Left lung (tissue), 14 donors: ENCODE measurements at places on chromosomes 7 and 10. TPM values are rescaled to one million over a fixed set of nuclear protein-coding genes. Genes with fewer than 3 reads are reported as not detected.

GRCh38 chr7:25359471-25360059, 131.3 kb upstream of the NPVF start:
- H3K4me1 ChIP-seq: no peaks in the 10 kb centered on the region
- H3K36me3 ChIP-seq: no peaks in the 10 kb centered on the region
- no peak overlapping the region for H3K27ac ChIP-seq
- H3K4me3 ChIP-seq: no peak overlapping the region

The CNPY1 gene
- total RNA-seq: not detected

The ZCCHC24 gene
- 31.2 TPM for total RNA-seq

- DNase-seq: no peak
- no peaks in the 10 kb centered on the region for H3K36me3 ChIP-seq
- H3K4me1 ChIP-seq: no peaks in the 10 kb centered on the region
- H3K4me3 ChIP-seq: no peak overlapping the region
- no peak overlapping the region for H3K27ac ChIP-seq
- H3K27me3 ChIP-seq: no peaks in the 10 kb centered on the region
Measured at GRCh38 chr7:22622116-22622785, 104.7 kb upstream of the IL6 start.

GRCh38 chr7:156127166-156128134, 315.2 kb upstream of the SHH start:
- no peak overlapping the region for H3K4me3 ChIP-seq
- H3K27me3 ChIP-seq: no peaks in the 10 kb centered on the region
- H3K4me1 ChIP-seq: no peaks in the 10 kb centered on the region
- DNase-seq: no peak

The TRIM74 gene
- 0.26 TPM for total RNA-seq

The GDF2 gene
- not detected for total RNA-seq

The FAM180A gene
- 6.8 TPM for total RNA-seq

DNA sequence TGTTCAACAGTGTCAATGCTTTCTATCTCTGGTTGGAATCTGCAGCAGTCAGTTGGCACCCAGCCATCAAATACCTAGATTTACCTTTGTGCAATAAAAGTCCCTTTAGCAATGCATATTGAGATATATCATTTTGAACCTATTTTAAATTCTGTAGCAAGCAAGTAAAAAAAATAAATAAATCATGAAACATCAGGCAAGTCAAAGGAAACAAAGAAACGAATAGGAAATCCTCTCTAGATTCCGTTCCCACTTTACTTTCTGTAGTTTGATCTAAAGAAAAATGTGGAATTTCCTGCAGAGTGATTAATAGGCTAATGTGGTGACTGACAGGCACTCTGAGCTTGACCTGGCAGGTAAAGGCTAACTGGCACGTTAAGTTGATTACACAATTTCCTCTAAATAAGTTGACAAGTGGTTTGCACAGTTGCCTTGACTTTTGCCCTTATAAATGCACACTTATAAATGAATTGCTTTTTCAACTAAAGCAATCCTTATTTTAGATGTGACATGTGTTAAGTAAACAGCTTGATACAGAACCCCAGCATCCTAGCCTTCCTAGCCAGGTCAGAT, 208.1 kb upstream of the TCF7L2 start:
- H3K27ac ChIP-seq: no peak overlapping the region
- peaks cover 14% of the 10 kb centered on the region for H3K4me1 ChIP-seq
- no peak for DNase-seq
- H3K27me3 ChIP-seq: no peaks in the 10 kb centered on the region
- no peak overlapping the region for H3K4me3 ChIP-seq

DNA sequence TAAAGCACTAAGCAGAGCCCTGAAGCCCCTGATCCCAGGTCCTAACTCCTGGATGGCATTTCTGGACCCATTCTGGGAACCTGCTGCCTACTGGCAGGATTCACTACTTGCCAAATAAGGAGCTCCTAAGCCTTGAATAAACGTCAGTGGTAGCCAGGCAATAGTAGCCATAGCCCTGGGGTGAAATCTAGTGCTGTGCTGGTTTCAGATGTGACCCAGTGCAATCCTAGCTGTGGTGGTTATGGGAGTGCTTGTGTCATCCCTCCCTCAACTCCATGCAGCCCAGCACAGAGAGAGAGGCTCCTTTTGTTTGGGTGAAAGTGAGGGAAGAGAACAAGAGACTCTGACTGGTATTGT, 43.7 kb downstream of the PCLO start:
- no peak for DNase-seq
- H3K4me1 ChIP-seq: no peaks in the 10 kb centered on the region
- no peak overlapping the region for H3K27ac ChIP-seq
- H3K27me3 ChIP-seq: no peaks in the 10 kb centered on the region
- no peaks in the 10 kb centered on the region for H3K36me3 ChIP-seq

DNA sequence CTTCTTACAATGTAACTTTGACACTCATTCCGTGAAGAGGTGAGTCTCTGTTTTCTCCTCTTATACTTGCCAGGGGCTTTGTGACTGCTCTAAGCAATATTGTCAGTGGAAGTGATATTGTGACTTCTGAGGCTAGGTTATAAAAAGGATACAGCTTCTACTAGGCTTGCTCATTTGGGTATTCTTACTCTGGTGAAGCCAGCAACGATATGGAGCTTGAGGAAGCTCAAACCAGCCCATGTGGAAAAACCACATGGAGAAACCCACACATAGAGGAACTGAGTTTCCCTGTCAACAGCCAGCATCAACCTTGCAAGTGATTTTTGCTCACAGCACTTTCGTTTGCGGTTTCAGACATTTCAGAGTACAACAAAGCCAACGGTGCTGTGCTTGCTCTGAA, 149.6 kb upstream of the SEMA3E start:
- no peak overlapping the region for H3K4me3 ChIP-seq
- no peaks in the 10 kb centered on the region for H3K36me3 ChIP-seq
- no peaks in the 10 kb centered on the region for H3K4me1 ChIP-seq

The PRSS1 gene
- not detected for total RNA-seq

DNA sequence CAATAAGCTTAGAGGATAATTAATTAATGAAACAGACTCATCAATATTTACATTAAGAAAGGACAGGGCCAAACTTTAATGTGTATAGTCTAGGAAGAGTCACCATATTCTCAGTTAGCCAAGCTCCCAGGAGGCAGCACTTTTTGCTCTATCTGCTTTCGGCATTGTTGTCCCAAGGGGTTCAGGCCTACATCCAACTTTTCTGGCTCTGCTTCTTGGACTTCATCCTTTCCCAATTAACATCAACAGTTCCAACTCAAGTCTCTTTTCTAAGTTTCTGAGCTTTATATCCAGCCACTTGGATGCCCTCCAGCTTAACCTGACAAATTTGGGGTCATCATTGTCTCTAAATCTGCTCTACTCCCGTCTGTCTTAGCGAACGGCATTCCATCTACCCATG, 42.8 kb downstream of the GLI3 start:
- H3K27ac ChIP-seq: no peak overlapping the region
- no peaks in the 10 kb centered on the region for H3K27me3 ChIP-seq
- H3K4me1 ChIP-seq: no peaks in the 10 kb centered on the region
- H3K4me3 ChIP-seq: no peak overlapping the region
- H3K36me3 ChIP-seq: no peaks in the 10 kb centered on the region

DNA sequence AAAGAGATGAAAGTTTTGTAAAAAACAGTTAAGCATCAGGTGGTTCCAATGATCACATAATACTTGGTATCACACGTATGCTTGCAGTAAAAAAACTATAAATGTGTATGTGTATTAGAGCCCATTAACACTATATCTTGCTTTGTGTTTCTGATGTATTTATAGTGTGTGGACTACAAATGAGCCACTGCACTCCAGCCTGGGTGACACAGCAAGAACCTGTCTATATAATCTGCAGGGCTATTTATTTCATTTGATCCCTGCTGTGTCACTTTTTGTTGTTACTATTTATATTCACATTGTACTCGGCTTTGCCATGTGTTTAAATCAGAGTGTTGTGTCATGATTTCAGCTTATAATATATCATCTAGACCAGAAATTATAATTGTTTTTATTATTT, 487.8 kb upstream of the TEX47 start:
- no peak for DNase-seq
- H3K27ac ChIP-seq: no peak overlapping the region
- H3K27me3 ChIP-seq: no peaks in the 10 kb centered on the region
- no peaks in the 10 kb centered on the region for H3K36me3 ChIP-seq

The ANK3 gene
- 63.7 TPM for total RNA-seq

GRCh38 chr7:2800931-2801688, 43.0 kb downstream of the GNA12 start:
- H3K4me1 ChIP-seq: peaks cover 12% of the 10 kb centered on the region
- no peaks in the 10 kb centered on the region for H3K27me3 ChIP-seq
- H3K27ac ChIP-seq: peak overlapping the region; percentile 7
- peak; percentile 73 for DNase-seq
- H3K36me3 ChIP-seq: no peaks in the 10 kb centered on the region

GRCh38 chr7:117085769-117086463, 132.6 kb downstream of the ST7 start:
- no peaks in the 10 kb centered on the region for H3K27me3 ChIP-seq
- H3K27ac ChIP-seq: no peak overlapping the region
- DNase-seq: no peak
- H3K36me3 ChIP-seq: no peaks in the 10 kb centered on the region
- peaks cover 44% of the 10 kb centered on the region for H3K4me1 ChIP-seq

DNA sequence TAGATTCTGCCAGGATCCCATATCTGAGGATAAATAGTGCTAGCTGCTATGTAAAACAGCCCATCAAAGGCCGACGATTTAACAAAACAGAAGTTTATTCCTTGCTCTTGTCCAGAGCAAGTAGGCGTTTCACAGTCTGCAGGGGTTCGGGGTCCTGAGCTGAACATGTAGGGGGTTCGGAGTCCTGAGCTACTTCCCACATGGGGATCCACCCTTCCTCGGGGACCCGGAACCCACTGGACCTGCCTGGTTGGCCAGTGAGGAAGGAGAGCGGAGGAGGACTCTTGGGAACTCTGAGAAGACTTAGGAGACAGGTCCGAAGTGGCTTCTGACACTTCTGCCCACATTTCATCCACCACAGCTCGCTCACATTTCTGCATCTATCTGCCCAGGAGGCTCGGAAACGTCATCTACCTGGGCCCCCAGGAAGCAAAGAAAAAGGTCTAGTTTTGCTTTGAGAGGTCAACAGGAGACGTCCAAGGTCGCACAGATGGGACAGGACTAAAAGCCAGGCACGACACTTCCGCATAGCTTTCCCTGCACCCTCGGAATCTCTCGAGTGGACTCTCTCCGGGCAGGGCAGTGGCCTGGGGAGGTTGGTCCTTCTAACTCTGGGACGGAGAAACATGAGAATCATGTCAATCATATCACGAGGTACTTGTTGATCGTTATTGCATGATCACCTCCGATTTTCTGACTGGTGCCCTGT, 86.4 kb downstream of the MICALL2 start:
- H3K4me1 ChIP-seq: peaks cover 5% of the 10 kb centered on the region
- peaks cover 20% of the 10 kb centered on the region for H3K27me3 ChIP-seq
- H3K27ac ChIP-seq: no peak overlapping the region
- no peaks in the 10 kb centered on the region for H3K36me3 ChIP-seq
- H3K4me3 ChIP-seq: no peak overlapping the region

- H3K27ac ChIP-seq: peak overlapping the region; percentile 67
- H3K36me3 ChIP-seq: no peaks in the 10 kb centered on the region
- no peak for DNase-seq
Measured at GRCh38 chr10:48714088-48714487, 29.4 kb downstream of the WDFY4 start.

DNA sequence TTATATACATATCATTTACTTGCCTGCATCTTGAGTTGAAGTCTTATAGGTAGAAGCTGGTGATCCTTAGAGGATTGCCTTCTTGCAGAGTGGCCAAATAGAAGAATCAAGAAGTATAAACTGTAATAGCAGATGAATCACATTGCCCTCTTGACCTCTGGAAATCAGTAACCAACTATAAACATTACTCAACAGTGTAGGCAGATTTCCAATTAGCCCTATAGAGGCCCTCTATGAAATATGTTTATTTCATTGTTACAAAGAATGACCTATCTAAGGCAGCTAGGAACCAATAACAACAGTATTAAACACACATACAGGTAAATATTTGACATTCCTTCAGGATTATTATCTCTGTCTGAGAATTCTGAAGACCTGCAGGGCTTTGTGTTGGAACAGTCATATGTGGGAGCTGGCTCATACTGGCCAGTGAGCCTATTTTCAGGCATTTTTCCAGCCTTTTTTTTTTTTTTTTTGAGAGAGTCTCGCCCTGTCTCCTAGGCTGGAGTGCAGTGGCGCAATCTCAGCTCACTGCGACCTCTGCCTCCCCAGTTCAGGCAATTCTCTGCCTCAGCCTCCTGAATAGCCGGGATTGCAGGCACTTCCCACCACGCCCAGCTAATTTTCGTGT, 7.2 kb upstream of the SRI start:
- no peak overlapping the region for H3K27ac ChIP-seq
- H3K4me3 ChIP-seq: no peak overlapping the region
- no peaks in the 10 kb centered on the region for H3K36me3 ChIP-seq
- DNase-seq: no peak
- H3K27me3 ChIP-seq: no peaks in the 10 kb centered on the region

GRCh38 chr10:102537367-102537766, 33.6 kb downstream of the SUFU start:
- peaks cover 4% of the 10 kb centered on the region for H3K4me1 ChIP-seq
- DNase-seq: no peak
- H3K36me3 ChIP-seq: no peaks in the 10 kb centered on the region
- no peak overlapping the region for H3K4me3 ChIP-seq

- H3K4me1 ChIP-seq: no peaks in the 10 kb centered on the region
- no peaks in the 10 kb centered on the region for H3K36me3 ChIP-seq
- H3K27ac ChIP-seq: no peak overlapping the region
- no peaks in the 10 kb centered on the region for H3K27me3 ChIP-seq
- no peak for DNase-seq
Measured at GRCh38 chr7:42125321-42125720, 111.7 kb downstream of the GLI3 start.

- no peaks in the 10 kb centered on the region for H3K4me1 ChIP-seq
- H3K36me3 ChIP-seq: no peaks in the 10 kb centered on the region
- H3K4me3 ChIP-seq: no peak overlapping the region
- H3K27ac ChIP-seq: no peak overlapping the region
Measured at GRCh38 chr10:86313621-86314041, 53.0 kb downstream of the GRID1 start.

DNA sequence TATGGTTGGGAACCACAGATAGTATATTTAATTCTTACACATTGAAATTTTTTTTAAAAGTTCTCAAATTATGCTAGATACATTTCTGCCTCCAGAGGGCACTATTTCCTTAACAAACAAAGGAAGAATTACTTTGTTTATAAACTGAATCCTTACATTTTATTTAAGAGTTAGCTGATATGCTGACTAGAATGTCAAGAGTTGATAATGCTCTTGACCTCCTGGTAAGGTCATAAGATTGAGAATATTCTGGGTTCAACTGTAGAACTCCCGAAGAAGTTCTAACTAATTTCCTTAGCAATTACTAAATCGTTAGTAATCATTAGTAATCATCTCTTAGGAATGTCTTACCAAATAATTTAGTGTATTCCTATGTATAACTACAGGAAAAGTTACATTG, 95.3 kb upstream of the CYP26C1 start:
- no peaks in the 10 kb centered on the region for H3K36me3 ChIP-seq
- peaks cover 4% of the 10 kb centered on the region for H3K4me1 ChIP-seq
- H3K27me3 ChIP-seq: no peaks in the 10 kb centered on the region

GRCh38 chr7:44143646-44144250, 2.6 kb upstream of the MYL7 start:
- no peak overlapping the region for H3K27ac ChIP-seq
- no peaks in the 10 kb centered on the region for H3K36me3 ChIP-seq
- H3K27me3 ChIP-seq: peaks cover 12% of the 10 kb centered on the region
- peaks cover 14% of the 10 kb centered on the region for H3K4me1 ChIP-seq

GRCh38 chr7:132112106-132112505, 464.2 kb downstream of the PLXNA4 start:
- no peaks in the 10 kb centered on the region for H3K36me3 ChIP-seq
- H3K27me3 ChIP-seq: no peaks in the 10 kb centered on the region
- no peaks in the 10 kb centered on the region for H3K4me1 ChIP-seq
- no peak overlapping the region for H3K4me3 ChIP-seq
- DNase-seq: no peak
- no peak overlapping the region for H3K27ac ChIP-seq
